WTC11 (cell line): ENCODE measurements at places on chromosomes 2 and 18.
A peak's percentile ranks its signal among the peaks of the same experiment; 100 is the strongest.

GRCh38 chr18:54268751-54269150 lies 566 bp upstream of the POLI start:
- H3K27ac ChIP-seq: peak overlapping the region; percentile 98
- peak overlapping the region; percentile 79 for H3K4me3 ChIP-seq
- H3K27me3 ChIP-seq: no peaks in the 10 kb centered on the region

- peak overlapping the region; percentile 85 for H3K4me3 ChIP-seq
- H3K27me3 ChIP-seq: no peaks in the 10 kb centered on the region
- H3K27ac ChIP-seq: peak overlapping the region; percentile 70
- DNase-seq: peak; percentile 74
- peaks cover 36% of the 10 kb centered on the region for H3K36me3 ChIP-seq
- peaks cover 25% of the 10 kb centered on the region for H3K4me1 ChIP-seq
Measured at GRCh38 chr2:219218217-219218731, 484 bp downstream of the ABCB6 start.

DNA sequence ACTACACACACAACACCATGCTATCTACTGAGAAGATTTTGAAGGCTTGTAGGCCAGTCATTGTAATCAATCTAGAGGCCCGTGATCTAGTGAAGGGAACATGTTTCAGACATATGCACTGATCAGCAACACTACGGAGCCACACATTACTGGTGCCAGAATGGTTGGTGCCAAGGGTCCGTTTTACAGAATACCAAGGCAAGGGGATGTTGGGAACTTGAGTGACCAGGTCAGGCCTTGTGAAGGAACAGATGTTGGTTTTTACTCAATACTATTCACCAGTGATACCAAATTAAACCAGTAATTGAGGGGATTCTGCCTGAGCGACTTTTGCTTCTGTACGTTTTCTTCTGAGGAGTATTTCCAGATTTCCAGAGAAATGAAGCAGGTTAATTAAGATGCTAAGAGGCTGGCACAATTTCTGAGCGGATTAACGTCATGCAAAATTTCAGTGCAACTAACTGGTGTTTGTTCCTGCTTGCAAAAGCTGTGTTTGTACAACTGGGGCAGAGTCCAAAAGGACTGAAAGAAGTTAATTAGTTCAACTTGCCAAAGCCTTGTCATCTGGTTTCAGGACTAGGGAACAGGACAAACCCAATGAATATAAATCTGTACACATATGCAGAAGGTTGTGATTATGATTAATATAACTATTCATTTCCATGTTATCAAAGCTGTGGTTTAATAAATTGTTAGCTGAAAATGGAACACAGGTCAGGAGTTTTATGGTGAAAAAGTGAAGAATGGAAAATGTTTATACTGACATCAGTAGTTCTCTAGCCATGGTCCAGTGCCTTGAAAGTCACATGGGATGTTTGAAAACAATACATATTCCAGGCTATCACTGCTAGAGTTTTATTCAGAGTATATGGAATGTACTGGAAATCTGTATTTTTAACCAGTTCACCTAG lies 432.1 kb upstream of the DCC start:
- H3K36me3 ChIP-seq: no peaks in the 10 kb centered on the region
- 0 out of 2 replicates have a peak, but pooled peaks cover 11% of the 10 kb centered on the region for H3K4me1 ChIP-seq
- H3K4me3 ChIP-seq: no peak overlapping the region
- H3K27me3 ChIP-seq: no peaks in the 10 kb centered on the region

DNA sequence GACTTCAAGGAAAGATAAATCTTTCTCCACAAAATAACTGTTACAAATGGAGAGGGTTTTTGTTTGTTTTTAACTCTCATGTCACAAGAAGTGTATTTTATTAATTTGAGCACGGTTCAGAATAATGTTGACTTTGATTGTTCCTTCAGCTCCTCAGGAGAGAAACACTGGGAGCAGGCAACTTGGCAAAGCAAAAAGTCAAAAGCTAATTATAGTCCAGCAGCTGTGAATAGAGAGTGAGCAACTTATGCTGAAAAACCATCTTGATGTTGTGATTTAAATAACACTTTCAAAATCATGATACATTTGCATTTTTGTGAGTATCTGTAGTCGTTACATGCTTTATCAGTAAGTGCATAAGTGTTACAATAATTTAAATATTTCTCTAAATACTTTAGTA lies 37.5 kb upstream of the TTN start:
- no peak for DNase-seq
- peaks cover 3% of the 10 kb centered on the region for H3K27me3 ChIP-seq
- peaks cover 42% of the 10 kb centered on the region for H3K4me1 ChIP-seq
- no peak overlapping the region for H3K4me3 ChIP-seq
- no peak overlapping the region for H3K27ac ChIP-seq

- peaks cover 14% of the 10 kb centered on the region; the same call in 1 of the 2 replicates for H3K36me3 ChIP-seq
- peaks cover 17% of the 10 kb centered on the region for H3K27me3 ChIP-seq
- DNase-seq: peak; percentile 41
- H3K27ac ChIP-seq: no peak overlapping the region
Measured at GRCh38 chr2:114661971-114662939, 219.8 kb downstream of the DPP10 start.

GRCh38 chr2:42847596-42848151 lies 55.3 kb upstream of the HAAO start:
- DNase-seq: no peak
- H3K4me3 ChIP-seq: no peak overlapping the region
- H3K27ac ChIP-seq: no peak overlapping the region
- H3K36me3 ChIP-seq: no peaks in the 10 kb centered on the region
- no peaks in the 10 kb centered on the region for H3K27me3 ChIP-seq
- no peaks in the 10 kb centered on the region for H3K4me1 ChIP-seq

DNA sequence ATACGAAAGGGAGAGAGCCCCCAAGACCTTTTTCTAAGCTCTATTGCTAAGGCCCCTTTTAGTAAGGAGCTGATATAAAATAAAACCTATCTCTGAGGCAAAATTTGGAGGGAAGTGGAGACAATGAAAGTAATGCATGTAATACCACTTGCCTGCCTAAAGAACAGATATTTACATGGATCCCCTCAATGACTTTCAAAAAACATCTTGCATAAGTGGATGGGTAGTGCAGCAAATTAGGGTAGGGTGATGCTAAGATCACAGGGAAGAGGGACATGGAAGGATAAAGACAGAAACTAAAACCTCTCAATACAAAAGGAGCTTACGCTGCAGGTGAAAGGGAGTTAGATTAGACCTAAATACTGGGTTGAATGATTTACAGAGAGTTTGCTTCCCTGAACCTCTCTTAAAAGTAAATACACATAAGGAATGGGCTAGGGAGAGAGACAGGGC lies 1.1 kb downstream of the ZNF513 start:
- H3K36me3 ChIP-seq: peaks cover 62% of the 10 kb centered on the region
- DNase-seq: no peak
- H3K4me1 ChIP-seq: peaks cover 20% of the 10 kb centered on the region
- peak overlapping the region; percentile 94 for H3K4me3 ChIP-seq

DNA sequence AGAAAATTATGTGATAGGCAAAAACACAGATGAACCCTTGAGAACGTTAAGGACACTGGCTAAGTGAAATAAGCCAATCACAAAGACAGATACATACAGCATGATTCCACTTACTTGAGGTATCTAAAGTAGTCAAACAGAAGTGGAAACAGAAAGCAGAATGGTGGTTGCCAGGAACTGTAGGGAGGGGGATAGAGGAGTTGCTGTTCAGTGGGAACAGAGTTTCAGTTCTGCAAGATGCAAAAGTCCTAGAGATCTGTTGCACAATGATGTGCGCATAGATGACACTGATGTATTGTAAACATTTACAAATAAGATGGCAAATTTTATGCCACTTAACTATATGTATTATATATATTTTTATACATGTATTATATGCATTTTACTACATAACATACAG lies 59.7 kb downstream of the POLE4 start:
- H3K36me3 ChIP-seq: no peaks in the 10 kb centered on the region
- no peak overlapping the region for H3K4me3 ChIP-seq
- no peaks in the 10 kb centered on the region for H3K27me3 ChIP-seq

- peaks cover 10% of the 10 kb centered on the region for H3K4me1 ChIP-seq
- peaks cover 4% of the 10 kb centered on the region for H3K27me3 ChIP-seq
- peaks cover 5% of the 10 kb centered on the region; the same call in 1 of the 2 replicates for H3K36me3 ChIP-seq
- DNase-seq: no peak
- H3K4me3 ChIP-seq: no peak overlapping the region
- no peak overlapping the region for H3K27ac ChIP-seq
Measured at GRCh38 chr18:75377258-75377657, 50.2 kb downstream of the SMIM21 start.

GRCh38 chr2:43787895-43788294 lies 14.1 kb downstream of the DYNC2LI1 start:
- no peaks in the 10 kb centered on the region for H3K4me1 ChIP-seq
- H3K27ac ChIP-seq: no peak overlapping the region
- no peak overlapping the region for H3K4me3 ChIP-seq
- no peaks in the 10 kb centered on the region for H3K36me3 ChIP-seq
- no peak for DNase-seq
- no peaks in the 10 kb centered on the region for H3K27me3 ChIP-seq

DNA sequence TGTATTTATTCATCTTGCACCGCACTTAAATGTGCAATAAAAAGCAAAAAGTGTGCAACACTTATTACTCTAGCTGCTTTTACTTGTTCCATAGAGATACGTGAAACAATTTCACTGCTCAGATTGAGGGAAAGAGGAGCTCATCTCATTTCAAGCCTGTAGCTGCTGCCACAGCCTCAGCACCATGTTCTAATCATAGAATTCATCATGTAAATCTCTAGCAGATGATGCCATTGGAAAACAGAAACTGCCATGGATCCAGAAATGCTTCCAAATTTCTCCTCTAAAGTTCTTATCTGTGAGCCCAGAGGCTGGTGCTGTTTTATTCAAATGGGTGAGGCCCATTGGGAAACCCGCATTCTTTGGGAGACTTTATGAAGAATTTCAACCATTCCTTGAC lies 2.0 kb downstream of the CDC42EP3 start:
- peak overlapping the region; percentile 85 for H3K4me3 ChIP-seq
- peaks cover 2% of the 10 kb centered on the region; the same call in 1 of the 2 replicates for H3K36me3 ChIP-seq
- peaks cover 7% of the 10 kb centered on the region for H3K27me3 ChIP-seq
- H3K27ac ChIP-seq: no peak overlapping the region
- peaks cover 53% of the 10 kb centered on the region for H3K4me1 ChIP-seq

DNA sequence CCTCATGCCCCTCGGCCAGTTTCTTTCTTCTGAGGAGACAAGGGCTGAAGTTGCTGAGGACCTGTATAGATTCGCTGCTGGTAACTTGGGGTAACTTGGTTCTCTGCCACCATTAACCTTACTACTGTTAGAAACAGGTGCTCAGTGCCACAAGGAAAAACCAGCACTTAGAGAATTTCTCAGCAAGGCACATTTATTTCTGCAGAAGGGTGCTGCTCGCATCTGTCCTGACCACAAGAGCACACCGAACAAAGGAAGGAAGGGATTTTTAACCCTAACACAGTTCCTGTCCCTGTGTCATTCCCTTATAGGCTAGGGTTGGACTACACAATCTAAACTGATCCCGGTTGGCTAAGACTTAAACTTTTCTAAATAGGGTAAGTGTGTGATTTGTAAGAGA lies 154.1 kb downstream of the SOCS6 start:
- H3K36me3 ChIP-seq: peaks cover 27% of the 10 kb centered on the region
- H3K27ac ChIP-seq: no peak overlapping the region
- peaks cover 2% of the 10 kb centered on the region; the same call in 1 of the 2 replicates for H3K27me3 ChIP-seq
- peaks cover 9% of the 10 kb centered on the region for H3K4me1 ChIP-seq
- H3K4me3 ChIP-seq: no peak overlapping the region
- no peak for DNase-seq

- H3K36me3 ChIP-seq: no peaks in the 10 kb centered on the region
- no peak for DNase-seq
- no peak overlapping the region for H3K27ac ChIP-seq
- no peaks in the 10 kb centered on the region for H3K27me3 ChIP-seq
- H3K4me3 ChIP-seq: no peak overlapping the region
- H3K4me1 ChIP-seq: no peaks in the 10 kb centered on the region
Measured at GRCh38 chr18:63579616-63580015, 7.5 kb upstream of the SERPINB13 start.

GRCh38 chr2:230796280-230796862 lies 68.4 kb upstream of the ITM2C start:
- H3K4me3 ChIP-seq: no peak overlapping the region
- H3K36me3 ChIP-seq: peaks cover 27% of the 10 kb centered on the region
- no peaks in the 10 kb centered on the region for H3K27me3 ChIP-seq
- no peak overlapping the region for H3K27ac ChIP-seq
- H3K4me1 ChIP-seq: peaks cover 18% of the 10 kb centered on the region

DNA sequence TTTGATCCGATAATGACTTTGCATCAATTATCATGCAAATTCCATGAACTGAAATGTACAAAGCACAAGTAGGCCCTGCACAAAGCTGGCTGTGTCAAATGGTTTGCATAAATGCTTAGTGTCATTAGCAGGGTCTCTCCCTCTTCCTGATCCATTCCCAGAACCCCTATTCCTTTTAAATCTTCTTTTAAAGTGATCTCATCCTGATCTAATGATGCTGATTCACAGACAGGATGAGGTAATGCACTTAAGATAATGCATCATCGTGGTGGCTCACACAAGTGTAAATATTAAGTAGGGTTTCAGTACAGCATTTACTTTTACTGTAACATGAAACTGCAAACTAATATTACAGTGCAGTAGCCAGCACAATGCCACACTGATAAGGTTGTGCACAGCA lies 304.8 kb upstream of the SOX11 start:
- H3K4me3 ChIP-seq: no peak overlapping the region
- H3K27ac ChIP-seq: no peak overlapping the region
- H3K36me3 ChIP-seq: peaks cover 63% of the 10 kb centered on the region
- peaks cover 2% of the 10 kb centered on the region for H3K27me3 ChIP-seq
- no peak for DNase-seq

- no peaks in the 10 kb centered on the region for H3K36me3 ChIP-seq
- no peak overlapping the region for H3K27ac ChIP-seq
- H3K27me3 ChIP-seq: no peaks in the 10 kb centered on the region
Measured at GRCh38 chr18:6221602-6222014, 193.1 kb downstream of the L3MBTL4 start.

GRCh38 chr18:29096079-29096770 lies 919.3 kb upstream of the CDH2 start:
- H3K27me3 ChIP-seq: no peaks in the 10 kb centered on the region
- H3K27ac ChIP-seq: no peak overlapping the region

- DNase-seq: no peak
- peaks cover 4% of the 10 kb centered on the region; the same call in 1 of the 2 replicates for H3K4me1 ChIP-seq
- peaks cover 18% of the 10 kb centered on the region for H3K36me3 ChIP-seq
- no peak overlapping the region for H3K4me3 ChIP-seq
- no peaks in the 10 kb centered on the region for H3K27me3 ChIP-seq
- no peak overlapping the region for H3K27ac ChIP-seq
Measured at GRCh38 chr18:47882641-47883040, 47.8 kb downstream of the SMAD2 start.

- no peaks in the 10 kb centered on the region for H3K27me3 ChIP-seq
- no peak for DNase-seq
- H3K4me3 ChIP-seq: no peak overlapping the region
- H3K36me3 ChIP-seq: peaks cover 10% of the 10 kb centered on the region; the same call in 1 of the 2 replicates
- peaks cover 36% of the 10 kb centered on the region for H3K4me1 ChIP-seq
Measured at GRCh38 chr2:236342951-236343350, 78.7 kb upstream of the ASB18 start.

DNA sequence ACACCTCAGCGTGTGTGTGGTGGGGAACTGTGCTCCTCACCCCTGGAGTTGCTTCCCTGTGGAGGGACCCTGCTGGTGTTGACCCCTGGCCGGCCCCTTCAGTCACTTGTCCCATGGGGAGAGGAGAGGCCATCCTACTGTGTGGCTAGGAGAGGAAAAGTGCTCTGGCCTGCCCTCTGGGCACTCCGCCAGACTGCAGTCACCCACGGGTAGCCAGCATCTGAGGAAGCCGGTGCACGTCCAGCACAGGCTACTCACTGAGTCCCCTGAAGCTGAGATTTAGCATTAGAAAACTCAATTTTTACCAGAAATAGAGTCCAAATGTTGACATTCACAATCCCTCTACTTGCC lies 211.5 kb upstream of the RAB6C start:
- H3K27ac ChIP-seq: no peak overlapping the region
- no peaks in the 10 kb centered on the region for H3K4me1 ChIP-seq
- H3K4me3 ChIP-seq: no peak overlapping the region
- no peaks in the 10 kb centered on the region for H3K27me3 ChIP-seq
- peaks cover 4% of the 10 kb centered on the region for H3K36me3 ChIP-seq
